ENCODE measurements at places on chromosomes 2 and 18. TPM values are rescaled to one million over a fixed set of nuclear protein-coding genes. Genes with fewer than 3 reads are reported as not detected.

DNA sequence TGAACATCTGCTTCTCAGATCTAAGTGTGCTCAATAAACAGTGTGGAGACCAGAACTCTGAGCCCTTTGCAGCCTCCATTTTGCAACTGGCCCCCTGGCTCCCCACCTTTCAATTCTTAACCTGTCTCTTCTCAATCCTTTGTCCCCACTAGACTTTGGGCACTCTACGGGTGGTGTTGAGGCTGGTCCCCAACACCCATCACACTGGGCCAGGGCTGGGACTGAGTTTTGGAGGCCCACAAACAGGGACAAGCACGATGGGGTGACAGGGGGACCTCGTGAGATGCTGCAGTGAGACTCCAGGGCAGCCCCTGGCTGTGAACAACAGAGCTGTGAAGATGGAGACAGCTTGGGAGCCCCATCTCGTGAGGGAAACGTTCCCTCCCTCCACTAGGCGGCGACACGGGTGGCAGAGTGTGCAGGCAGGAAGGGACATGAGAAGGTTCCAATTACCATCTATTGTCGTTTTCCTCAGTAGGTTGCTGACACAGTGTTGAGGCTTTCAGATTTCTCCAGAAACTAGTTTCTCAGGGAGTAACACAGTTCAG, 1.2 kb downstream of the ANKMY1 start:
- H3K27ac ChIP-seq, result no peak overlapping the region
- no peaks in the 10 kb centered on the region for H3K36me3 ChIP-seq
- no peaks in the 10 kb centered on the region for H3K27me3 ChIP-seq
- H3K4me3 ChIP-seq, result peak overlapping the region; percentile 54

- H3K27ac ChIP-seq, result peak overlapping the region; percentile 16
- H3K36me3 ChIP-seq, result no peaks in the 10 kb centered on the region
- peaks cover 4% of the 10 kb centered on the region for H3K27me3 ChIP-seq
- peaks cover 33% of the 10 kb centered on the region for H3K4me1 ChIP-seq
- no peak for DNase-seq
- H3K4me3 ChIP-seq, result no peak overlapping the region
Measured at GRCh38 chr18:63322908-63323634, 3.5 kb upstream of the BCL2 start.

- H3K4me1 ChIP-seq, result no peaks in the 10 kb centered on the region
- no peak overlapping the region for H3K27ac ChIP-seq
- DNase-seq, result no peak
- H3K36me3 ChIP-seq, result no peaks in the 10 kb centered on the region
Measured at GRCh38 chr18:78630981-78631510, 348.6 kb upstream of the SALL3 start.

GRCh38 chr2:10266133-10266620, 36.5 kb upstream of the HPCAL1 start:
- H3K4me1 ChIP-seq, result peaks cover 7% of the 10 kb centered on the region
- no peaks in the 10 kb centered on the region for H3K27me3 ChIP-seq
- no peak overlapping the region for H3K27ac ChIP-seq
- no peak overlapping the region for H3K4me3 ChIP-seq

The PPP1R7 gene
- 38.8 TPM for total RNA-seq

DNA sequence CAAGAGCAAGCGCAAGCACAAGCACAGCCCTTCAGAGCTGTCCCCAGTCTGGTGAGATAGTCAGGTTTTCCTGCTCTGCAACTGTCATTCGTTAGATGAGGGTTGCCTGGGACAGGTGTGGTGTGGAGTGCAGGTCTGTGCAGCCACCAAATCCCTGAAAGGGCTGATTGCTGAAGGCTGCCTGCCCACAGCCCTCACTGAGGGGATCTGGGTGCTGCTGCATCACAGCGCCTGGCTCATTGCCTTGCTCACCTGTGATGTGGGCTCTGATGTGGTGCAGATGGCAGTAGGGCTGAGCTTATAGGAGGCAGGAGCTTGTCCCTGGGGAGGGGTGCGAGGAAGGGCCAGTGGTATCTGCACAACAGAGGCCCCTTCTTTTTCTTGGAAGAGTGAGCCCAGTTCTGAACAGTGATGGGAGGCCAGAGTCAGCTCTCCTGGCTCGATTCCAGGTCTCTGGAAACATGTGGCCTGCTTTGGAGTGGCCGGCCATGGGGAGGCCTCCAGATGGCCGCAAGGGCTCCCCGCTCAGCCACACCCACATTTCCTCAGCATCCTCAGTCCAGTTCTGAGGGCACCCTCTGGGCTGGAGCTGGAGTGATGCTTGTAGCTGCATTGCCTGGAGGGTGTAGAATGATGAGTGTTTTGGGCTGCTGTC, 11.4 kb downstream of the UBE2F start:
- no peak overlapping the region for H3K4me3 ChIP-seq
- DNase-seq, result no peak
- H3K27ac ChIP-seq, result no peak overlapping the region
- H3K36me3 ChIP-seq, result no peaks in the 10 kb centered on the region

All from upper lobe of left lung (tissue), 6 donors.